Cortex of kidney (tissue), 1 donor: ENCODE measurements at places on chromosomes 12 and 14.

DNA sequence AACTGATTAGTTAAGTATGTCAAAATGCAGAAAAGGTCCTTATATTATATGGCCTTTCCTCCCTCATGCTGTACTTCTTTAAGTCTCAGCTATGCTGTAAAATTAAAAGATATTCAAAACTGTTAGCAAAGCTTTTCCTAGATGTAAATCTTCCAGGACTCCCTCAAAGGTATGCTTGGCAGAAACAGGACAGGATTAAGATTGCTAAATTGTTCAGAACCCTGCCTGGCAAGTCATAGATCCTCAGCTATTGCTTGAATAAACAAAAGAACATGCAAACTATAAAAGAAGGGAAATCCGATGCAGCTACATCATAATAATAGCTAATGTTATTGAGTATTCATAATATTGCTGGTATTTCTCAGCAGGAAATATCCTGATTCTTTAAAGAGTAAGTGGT, 322.6 kb downstream of the CCDC91 start:
- DNase-seq: no peak

DNA sequence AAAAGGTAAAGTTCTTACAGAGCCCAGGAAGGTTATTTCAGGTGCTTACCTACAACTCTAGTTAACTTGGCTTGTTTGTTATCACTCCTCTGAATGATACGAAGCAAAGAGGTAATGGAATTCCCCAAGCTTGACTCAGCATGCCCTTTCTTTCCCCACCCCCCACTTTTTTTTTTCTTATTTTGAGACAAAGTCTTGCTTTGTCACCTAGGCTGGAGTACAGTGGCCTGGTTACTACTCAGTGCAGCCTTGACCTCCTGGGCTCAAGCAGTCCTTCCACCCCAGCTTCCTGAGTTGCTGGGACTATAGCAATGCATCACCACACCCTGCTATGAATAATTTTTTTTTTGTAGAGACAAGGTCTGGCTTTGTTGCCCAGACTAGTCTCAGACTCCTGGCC, 17.1 kb upstream of the YBX3 start:
- DNase-seq: no peak

- no peak for DNase-seq
Observed at GRCh38 chr12:62763312-62763711, 171.6 kb downstream of the PPM1H start.

- DNase-seq: no peak
Observed at GRCh38 chr12:131000000-131000486, 46.3 kb downstream of the ADGRD1 start.

- DNase-seq: no peak
Observed at GRCh38 chr12:69688471-69689427, 10.4 kb downstream of the BEST3 start.

DNA sequence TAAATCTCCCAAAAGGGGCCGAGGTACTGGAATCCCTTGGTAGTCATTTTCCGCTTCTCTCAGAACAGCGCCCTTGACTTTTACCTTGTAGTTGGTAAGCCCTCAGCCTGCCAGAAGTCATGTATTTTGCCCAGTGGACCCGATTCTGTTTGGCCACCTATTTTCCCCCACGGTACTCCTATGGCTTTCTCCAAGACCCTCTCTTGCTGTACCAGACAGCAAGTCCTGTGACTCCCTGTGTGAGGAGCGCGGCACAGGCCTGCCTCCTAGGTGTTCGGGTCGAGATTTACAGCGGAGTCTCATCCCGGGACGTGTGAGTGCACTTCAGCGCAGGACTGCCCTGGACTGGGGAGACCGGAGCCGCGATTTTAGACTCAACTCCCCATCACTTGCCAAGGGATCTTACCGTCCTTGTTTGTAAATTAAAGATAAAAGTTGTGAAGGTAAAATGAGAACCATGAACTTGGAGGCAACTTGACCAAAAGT, 1.1 kb upstream of the MBD6 start:
- no peak for DNase-seq

GRCh38 chr12:30836656-30837445, 82.1 kb upstream of the CAPRIN2 start:
- DNase-seq: no peak

- DNase-seq: no peak
Observed at GRCh38 chr14:70685474-70686197, 43.9 kb downstream of the TTC9 start.

GRCh38 chr12:47798382-47798948, 21.2 kb downstream of the HDAC7 start:
- DNase-seq: no peak

- no peak for DNase-seq
Observed at GRCh38 chr14:100770605-100771120, 44.0 kb downstream of the DLK1 start.

- no peak for DNase-seq
Observed at GRCh38 chr12:54977857-54978256, 6.7 kb downstream of the TESPA1 start.

DNA sequence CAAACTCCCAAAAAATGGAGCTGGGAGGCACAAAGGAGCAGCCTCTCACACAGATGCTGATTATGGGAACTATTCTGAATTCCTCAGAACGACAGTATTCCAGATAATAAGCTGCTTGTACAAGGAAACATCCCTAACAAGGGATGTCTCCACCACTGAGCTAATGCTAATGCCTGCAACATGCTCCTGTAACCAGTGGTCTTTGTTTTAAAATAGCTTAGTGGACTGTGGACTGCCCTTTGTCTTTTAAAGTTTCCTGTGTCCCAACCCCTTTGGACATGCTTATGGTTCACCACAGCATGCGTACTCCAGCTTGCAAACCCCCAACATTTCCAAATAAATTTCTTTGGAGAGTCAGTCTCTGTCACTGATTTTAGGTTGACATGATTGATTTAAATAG, 16.4 kb upstream of the PITPNM2 start:
- DNase-seq: no peak

GRCh38 chr14:96838449-96838848, 41.3 kb downstream of the VRK1 start:
- no peak for DNase-seq

DNA sequence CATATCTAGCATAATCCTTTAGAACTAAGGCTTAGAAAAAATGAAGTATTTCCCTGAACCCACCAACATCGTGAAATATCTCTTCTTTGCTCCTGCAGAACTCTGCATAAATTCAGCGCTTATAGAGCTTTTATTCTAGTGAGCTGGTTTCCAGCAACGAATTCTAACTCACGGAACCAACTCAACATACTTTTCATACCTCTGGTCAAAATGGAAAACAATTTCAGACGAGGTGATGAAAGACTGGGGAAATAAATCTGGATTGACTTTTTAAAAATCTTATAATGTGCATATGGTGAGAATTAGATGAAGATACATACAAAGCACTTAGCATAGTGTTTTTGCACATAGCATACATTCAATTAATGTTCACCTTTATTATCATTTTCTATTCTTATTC, 62.6 kb upstream of the BBS10 start:
- no peak for DNase-seq

DNA sequence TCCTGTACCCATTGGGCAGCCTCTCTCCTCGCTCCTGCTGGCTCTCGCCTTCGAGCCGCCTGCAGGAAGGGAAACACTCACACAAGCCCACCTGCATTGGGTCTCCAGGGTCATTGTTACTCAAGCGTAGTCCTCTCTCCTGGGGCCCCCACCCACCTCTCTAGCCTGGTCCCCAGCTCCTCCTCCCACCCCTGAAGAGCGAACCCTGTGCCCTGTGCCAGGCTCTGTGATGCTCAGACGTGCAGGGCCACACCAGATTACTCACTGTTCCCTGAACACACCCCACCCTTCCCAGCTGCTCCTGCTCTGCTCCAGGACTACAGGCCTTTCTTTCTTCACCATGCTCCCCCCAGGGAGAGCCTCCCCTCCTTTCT, 88.1 kb downstream of the NINJ2 start:
- DNase-seq: no peak

- no peak for DNase-seq
Observed at GRCh38 chr12:77493302-77494168, 337.2 kb upstream of the NAV3 start.

- DNase-seq: no peak
Observed at GRCh38 chr12:75720812-75721641, 209.6 kb upstream of the KRR1 start.

- DNase-seq: no peak
Observed at GRCh38 chr14:92105073-92105892, 1.1 kb downstream of the ATXN3 start.

DNA sequence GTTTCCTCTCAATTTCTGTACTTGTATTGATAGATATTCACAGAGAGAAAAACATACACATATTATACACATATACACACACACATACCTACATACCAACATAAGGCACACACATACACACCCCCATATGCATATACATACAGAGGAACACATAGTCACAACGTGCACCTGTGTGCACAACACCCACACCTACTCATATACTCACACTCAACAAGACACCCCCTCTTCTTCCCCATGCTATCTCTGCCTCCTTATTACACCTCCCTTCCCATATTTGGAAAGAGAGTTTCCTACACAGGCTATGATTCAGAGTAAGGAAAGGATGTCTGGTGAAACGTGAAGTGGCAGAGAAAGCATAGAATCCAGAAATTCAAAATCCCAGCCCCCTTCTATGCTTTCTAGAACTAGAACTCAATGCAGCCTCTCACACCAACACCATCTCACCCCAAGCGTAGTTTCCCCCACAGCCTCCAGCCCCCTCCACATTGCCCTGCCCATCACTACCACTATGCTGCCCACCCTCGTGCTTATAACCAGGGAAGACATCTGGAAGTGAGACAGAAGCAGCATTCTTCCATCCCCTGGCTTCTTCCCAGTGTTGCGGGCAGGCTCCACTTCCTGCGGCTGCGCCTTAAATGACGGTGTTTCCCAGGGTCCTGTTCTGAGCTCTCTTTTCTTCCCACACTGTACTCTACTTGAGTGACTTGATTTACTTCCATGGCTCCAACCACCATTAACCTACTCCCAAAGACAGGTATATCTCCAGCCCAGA, 2.4 kb downstream of the RNASE8 start:
- no peak for DNase-seq

DNA sequence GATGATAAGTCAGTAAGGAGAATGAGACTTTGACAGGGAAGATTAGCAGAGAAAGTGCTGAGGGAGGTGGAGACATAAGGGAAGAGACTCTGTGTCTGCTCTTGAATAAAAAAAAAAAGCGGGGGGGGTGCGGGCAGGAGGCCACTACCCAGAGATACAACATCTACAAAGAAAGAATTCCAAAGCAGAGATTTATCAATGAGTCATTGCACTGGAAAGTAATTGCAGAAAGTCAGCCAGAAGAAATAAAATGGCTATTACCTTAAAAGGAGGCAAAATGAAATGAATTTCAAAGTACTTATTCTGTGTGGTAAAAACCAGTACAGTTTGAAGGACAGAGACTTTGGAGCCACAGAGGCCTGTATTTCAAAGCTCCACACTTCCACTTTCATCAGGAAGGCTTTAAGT, 267.1 kb upstream of the PRKD1 start:
- no peak for DNase-seq

- DNase-seq: no peak
Observed at GRCh38 chr14:50001151-50001998, 108.5 kb downstream of the ARF6 start.

GRCh38 chr14:37810094-37810801, 214.8 kb downstream of the TTC6 start:
- no peak for DNase-seq

- DNase-seq: no peak
Observed at GRCh38 chr14:24129410-24129998, 955 bp upstream of the FITM1 start.

DNA sequence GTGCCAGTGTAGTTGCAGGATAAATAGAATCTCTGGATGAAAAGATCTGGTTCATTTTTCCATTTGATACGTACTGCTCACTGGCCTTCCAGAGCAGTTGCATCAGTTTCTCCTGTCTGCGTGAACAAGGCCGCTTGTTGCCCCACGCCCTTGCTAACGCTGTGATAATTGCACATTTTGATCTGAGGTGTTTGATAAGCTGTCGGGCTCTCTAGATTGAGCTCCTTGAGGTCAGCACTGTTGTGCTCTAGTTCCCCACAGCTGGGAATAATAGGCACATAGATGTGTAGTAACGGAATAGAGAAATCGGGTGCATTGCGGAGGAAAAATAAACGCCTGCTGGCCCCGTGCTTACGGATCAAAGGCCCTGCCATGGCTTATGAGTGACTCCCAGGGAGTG, 42.8 kb upstream of the TRAF3 start:
- DNase-seq: no peak

GRCh38 chr12:13816394-13816793, 165.0 kb downstream of the GRIN2B start:
- no peak for DNase-seq

DNA sequence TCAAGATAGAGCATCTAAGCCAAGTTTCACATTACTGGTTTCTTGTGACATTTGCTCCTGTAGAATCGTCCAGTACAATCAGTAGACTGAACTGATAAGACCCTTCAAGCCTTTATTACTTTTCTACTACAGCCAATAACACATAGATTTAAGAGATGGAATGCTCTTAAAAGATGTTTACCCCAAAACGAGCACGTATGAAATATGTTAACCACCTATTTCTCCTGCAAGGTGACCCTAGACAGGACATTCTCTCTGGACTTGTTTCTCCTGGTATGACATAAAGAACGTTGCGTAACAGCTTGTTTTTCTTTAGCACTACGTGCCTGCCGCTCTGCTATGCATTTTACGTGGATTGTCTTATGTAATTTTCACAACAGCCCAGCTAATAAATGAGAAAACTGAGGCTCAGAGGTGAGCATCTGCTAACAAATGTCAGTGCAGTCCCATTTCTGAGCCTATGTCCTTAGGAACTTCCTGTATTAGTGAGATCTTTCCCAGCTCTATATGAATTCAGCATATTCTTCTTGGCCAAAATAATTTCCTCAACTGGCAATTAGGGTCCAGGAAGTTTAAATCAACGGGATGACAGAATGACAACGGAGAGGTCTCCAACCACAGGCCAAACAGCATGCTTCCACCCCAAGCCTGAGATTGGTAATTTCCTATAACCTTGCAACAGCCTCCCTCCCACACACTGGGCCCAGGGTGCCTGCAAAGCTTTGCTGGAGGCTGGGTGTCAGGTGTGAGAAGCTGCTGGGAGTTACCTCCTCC, 3.7 kb downstream of the NFKBIA start:
- no peak for DNase-seq

DNA sequence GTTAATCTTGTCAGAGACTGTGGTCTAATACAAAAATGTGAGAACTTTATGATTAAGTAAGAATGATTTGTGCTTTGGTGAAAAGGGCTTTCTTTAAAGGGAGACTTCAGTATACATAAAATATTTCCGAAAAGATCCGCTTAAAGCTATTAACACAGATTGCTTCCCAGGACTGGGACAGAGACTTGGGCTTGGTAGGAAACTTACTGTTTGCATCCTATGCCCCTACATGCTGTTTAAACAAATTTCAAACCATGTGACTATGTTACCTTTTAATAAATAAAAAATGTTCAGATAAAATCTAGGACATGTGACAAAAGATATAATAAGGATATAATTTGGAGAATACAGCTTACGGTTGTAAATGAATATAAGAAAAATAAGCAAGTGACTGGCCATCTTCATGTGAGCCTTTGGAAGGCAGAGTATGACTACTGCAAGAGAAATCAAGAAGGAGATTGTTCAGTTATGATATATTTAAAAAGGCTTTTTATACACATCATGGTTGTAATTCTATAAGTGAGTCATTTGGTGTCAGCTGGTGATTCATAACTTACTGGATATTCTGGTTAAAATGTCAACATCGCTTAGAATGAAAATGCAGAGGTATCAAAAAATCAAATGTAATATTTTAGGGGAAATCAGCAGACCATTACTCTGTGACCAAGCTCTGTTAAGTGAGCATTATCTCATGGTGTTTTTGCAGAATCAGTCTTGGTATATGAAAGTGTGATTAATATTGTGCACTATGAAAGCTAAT, 234.7 kb upstream of the E2F7 start:
- DNase-seq: no peak

- DNase-seq: no peak
Observed at GRCh38 chr12:76329159-76329558, 19.1 kb downstream of the BBS10 start.
